Head of caudate nucleus (tissue), 42 donors: ENCODE measurements at places on chromosomes 3 and 15.

DNA sequence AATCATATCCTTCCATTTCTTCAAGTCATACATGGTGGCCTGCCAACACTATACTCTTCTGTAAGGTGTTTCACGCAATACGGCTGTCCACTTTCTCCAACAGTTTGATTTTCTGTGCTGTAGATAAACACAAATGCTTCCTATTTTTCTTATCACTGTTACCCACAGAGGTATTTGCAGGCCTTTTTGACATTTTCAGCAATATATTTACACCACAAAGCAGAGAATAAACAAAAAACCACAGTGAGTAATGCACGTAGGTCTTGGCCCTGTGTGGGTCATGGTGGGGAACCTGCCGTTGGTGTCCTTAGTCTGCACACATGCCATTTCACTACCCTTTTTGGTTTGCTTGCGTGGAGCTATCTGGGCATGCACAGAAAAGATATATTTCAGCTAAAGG lies 59.5 kb downstream of the LRRC28 start:
- DNase-seq, result no peak

DNA sequence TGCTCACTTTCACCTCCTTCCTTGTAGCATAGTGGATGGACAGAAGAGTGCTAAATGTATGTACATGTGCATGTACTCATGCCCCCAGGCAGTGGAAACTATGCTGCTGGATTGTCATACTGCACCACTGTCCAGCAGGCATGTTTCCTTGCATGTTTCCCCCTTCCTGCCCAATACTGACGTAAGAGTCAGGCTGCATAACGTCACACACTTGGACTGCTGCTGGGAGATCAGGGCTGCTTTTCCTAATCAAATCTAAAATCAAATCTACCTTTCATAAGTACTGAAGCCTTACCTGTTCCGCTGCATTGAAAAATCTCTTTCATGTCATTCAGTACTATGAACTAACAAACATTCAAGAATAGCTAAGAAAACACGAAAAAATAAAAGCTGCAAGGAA lies 67.9 kb upstream of the ROBO1 start:
- no peak for DNase-seq

DNA sequence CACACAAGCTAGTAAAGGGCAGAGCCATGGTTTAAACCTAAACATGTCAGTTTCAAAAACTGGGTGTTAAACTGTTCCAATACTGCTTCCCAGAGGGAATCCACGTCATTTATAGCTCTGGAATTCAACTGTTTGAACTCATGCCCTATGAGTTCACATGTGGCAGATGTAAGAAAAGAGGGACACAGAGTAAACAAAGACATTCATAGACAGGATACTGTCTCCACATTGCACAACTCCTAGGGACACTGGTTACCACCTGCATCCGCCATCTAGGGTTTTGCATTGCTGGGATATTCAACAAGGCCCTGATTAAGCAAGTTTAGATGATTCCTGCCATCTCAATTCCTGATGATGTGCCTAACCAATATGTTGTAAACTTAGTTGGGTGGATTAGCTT lies 134.1 kb upstream of the COL8A1 start:
- DNase-seq, result no peak

GRCh38 chr3:164940745-164941144 lies 137.6 kb downstream of the SI start:
- no peak for DNase-seq

DNA sequence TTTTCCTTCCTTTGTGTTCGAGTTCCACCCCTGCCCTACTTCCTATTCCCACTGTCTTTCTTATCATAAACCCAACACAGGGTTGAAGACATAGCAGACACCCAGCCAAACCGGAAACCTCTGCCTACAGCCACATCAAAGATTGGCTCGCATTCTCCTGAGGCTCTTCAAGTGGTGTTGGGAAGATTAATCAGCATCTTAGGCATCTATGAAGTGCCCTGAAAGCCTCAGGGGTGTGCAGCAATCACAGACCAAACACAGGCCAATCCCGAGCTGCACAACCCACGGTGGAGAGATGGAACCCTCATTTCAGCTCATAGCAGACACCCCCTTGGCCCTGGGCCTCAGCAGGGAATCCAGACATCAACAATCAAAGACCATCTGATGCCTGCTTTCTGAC lies 255.9 kb downstream of the XXYLT1 start:
- DNase-seq, result no peak

DNA sequence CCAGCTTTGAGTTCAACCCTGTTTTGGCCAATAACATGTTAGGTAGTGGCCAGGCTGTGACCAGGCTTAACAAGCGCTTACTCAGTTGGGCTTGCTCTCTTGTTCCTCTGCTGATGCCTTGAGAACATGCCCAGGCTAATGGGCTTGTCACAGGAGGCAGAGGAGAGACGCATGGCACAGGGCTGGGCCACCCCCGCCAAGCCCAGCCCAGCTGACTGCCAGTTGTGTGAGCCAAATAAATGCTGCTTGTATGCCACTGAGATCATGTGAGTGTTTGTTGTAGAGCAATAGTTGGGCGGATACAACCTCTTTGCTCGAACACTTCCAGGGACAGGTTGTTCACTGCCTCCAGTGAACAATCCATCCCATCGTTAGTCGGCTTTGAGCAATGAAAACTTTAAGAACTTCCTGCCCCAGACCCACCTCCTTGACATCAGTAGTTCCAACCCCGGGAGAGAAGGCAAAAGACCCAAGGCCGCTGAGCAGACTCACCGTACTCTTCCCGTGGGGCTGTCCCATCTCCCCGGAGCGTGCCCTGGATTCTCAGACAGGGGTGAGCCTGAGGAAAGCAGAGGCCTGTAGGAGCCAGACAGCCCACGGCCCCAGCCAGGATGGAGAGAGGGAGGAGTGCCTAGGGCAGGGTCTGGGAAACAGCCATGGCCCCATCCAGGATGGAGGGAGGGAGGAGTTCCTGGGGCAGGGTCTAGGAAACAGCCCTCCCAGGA lies 4.1 kb downstream of the PLA2G4F start:
- no peak for DNase-seq

DNA sequence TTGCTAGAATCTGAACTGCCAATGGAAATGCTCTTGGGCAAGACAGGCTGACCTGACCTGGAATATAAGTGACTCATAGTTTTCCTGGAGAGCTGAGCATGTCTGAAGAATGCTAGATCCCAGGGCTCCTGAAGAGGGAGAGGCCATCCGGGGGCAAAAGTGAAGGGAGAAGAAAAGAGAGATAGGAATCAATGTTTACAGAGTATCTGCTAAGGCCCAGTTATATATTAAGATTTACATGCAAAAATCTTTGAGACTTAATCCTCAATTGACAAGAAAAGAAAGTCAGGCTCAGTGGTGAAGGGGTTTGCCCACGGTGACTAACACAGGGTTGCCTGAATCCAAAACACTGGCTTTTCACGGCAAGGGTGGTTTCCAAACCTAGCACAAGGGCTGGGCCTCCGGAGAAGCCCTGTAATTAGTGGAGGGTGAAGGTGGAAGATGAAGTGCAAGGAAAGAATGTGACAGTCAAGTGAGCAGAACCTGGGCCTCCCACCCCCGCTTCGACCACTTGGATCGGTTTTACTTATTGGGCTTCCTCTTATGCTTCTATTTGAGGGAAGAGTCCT lies 91.7 kb upstream of the FGF12 start:
- DNase-seq, result no peak

DNA sequence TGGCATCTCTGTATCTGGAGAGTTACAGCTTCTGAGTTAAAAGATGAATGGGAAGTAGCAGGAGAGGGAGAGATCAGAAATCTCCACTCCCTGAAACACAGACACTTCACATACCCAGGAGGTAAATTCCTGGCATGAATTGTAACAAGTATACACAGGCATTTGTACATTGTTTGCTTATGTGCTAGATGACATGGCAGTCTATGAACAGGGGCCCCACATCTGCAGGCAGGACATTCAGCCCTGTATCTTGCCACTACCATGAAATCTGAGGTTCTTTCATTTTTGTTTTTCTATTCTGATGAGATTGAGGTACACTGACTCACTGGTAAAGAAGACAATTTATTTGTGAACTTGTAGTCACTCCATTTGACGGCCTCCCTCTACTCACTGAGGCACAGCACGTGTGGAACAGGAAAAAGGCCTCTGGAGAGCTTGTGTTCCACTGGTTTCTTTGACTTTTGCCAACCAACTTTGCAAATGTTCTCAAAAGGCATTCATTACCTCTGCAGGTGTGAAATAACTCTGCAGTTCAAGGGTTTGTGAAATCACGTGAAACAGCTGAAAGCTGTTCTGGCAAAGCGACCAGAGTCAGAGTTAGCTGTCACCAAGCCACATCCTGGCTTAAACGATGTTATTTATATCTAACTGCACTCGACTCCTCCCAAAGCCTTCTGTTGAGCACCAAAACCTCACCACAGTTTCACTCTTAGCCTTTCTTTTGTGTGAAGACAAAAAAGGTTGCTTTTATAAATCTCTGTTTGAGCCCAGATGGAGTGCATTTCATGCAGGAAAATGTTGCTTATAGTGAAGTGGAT lies 401.3 kb upstream of the CFAP20DC start:
- DNase-seq, result no peak

DNA sequence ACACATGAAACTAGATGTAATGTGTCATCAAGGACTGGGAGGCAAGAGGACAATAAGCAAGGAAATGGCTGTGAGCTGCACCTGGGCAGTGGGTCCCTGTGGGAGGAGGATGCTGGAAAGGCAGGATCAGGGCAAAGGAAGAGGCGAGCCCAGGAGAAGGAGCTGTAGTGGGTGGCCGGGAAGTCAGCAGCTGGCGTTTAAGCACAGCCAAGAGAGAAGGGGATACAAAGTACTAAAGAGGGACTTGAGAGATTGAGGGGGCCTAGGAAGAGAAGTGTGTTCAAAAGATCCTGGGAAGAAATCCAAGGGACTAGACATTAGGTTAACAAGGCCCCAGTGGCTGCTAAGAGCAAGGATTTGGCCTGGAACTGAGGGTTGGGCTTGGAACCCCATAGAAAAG lies 188.5 kb upstream of the SLC24A5 start:
- DNase-seq, result no peak

DNA sequence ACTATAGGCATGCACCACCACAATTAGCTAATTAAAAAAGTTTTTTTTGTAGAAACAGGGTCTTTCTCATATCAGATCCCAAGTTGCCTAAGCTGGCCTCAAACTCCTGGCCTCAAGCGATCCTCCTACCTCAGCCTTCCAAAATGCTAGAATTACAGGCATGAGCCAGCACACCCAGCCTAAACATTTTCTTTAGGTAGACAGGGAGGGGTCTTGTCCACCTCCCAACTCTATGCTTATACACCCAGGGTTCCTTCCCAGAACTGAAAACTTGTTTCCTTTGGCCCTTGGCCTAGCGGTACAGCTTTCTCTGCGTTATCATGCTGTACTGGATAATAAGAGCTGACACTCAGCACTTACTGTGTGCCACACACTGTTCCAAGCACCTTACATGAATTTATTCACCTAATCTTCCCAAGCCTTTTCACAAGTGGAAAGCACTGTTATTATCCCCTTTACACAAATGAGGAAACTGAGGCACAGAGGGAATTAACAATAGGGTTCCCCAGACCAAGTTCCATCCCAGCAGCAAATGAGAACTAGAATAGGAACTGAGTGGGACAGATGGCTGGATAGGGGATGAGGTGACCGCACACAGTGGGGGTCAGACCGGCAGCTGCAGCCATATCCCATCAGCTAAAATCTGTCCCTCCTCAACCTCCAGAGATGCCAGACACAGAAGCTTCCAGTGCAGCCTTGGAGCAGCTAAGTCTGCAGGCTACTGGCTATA lies 150.8 kb downstream of the MEGF11 start:
- no peak for DNase-seq

DNA sequence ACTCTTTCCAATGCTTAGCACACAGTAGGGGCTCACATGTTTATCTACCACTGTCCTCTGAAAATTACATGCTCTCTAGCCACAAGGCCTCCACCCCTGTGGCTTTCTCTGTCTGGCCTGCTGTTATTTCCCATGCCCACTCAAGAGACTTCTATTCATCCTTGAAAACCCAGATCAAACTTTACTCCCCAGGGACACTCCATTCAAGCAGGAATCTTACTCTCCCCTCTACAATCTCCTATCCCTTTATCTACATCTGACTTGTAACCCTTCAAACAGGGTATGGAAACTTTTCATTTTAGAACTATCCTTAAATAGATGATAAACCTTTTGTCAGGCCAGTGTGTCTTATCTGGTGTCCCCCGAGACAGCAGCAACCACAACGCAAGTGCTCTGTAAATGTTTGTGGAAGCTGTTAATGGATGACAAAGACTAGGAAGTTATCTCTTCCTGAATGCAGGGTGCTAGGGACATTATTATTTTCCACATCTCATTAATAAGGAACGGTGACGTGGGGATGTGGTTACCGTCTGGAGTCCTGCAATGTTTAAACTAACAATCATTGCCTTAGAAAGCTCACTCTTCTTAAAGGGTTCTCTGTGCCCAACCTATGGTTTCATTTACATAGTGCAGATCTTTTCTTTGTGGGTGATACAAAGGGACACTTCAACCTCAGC lies 322.3 kb downstream of the ARRDC4 start:
- DNase-seq, result no peak

- no peak for DNase-seq
Observed at GRCh38 chr3:135232226-135232625, 437.2 kb downstream of the EPHB1 start.

DNA sequence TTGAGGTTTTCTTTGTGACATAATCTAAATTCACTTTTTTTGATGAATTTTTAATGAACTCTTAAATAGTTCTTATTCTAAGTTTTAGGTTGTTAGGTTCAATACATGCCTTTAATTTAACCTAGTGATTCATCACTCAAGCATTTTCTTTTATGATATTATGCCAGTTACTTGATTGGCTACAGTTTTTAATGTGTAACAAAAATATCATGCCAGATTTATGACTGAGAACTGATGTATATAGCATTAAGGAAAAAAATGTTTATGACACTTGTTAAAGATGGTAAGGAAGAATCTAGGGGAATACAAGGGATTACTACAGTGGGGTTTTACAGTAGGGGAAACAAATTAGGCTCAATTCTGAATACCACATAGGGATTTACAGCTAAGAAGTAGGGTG lies 103.1 kb downstream of the VGLL3 start:
- no peak for DNase-seq

GRCh38 chr3:42490243-42490642 lies 12.2 kb upstream of the VIPR1 start:
- no peak for DNase-seq

- DNase-seq, result no peak
Observed at GRCh38 chr15:48720646-48721045, 75.1 kb upstream of the FBN1 start.

DNA sequence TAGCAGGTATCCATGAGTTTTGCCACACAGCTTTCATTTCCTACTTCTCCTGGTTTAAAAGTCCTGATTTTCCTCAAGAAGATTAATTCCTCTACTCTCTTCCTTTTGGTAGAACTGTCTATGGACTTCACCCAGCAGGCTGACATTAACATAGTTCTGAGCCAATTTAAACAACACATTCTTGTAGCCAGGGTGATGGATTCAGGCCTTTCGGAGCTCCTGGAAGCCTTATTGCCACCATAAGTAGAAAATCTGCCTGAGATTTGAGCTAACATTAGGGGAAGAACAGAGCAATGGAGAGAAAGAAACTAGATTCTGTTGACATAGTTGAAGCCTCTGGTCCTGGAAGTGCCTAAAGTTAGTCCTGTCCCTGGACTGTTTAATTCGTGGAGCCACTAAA lies 449.8 kb downstream of the TAFA4 start:
- DNase-seq, result no peak

GRCh38 chr15:65963358-65963757 lies 94.1 kb downstream of the RAB11A start:
- no peak for DNase-seq

GRCh38 chr3:170414202-170414663 lies 4.4 kb upstream of the CLDN11 start:
- peak; percentile 86 for DNase-seq
